Stimulated activated CD4-positive, alpha-beta T cell treated with anti-CD3 and anti-CD28 coated beads, TNF-alpha, amount 100 ng/mL, for 24 hours (primary cell): ENCODE measurements at places on chromosomes 1 and 21.

GRCh38 chr21:46269466-46269865, 15.9 kb downstream of the MCM3AP start:
- DNase-seq = no peak

GRCh38 chr21:46187814-46188213, 3.6 kb upstream of the SPATC1L start:
- DNase-seq = no peak

DNA sequence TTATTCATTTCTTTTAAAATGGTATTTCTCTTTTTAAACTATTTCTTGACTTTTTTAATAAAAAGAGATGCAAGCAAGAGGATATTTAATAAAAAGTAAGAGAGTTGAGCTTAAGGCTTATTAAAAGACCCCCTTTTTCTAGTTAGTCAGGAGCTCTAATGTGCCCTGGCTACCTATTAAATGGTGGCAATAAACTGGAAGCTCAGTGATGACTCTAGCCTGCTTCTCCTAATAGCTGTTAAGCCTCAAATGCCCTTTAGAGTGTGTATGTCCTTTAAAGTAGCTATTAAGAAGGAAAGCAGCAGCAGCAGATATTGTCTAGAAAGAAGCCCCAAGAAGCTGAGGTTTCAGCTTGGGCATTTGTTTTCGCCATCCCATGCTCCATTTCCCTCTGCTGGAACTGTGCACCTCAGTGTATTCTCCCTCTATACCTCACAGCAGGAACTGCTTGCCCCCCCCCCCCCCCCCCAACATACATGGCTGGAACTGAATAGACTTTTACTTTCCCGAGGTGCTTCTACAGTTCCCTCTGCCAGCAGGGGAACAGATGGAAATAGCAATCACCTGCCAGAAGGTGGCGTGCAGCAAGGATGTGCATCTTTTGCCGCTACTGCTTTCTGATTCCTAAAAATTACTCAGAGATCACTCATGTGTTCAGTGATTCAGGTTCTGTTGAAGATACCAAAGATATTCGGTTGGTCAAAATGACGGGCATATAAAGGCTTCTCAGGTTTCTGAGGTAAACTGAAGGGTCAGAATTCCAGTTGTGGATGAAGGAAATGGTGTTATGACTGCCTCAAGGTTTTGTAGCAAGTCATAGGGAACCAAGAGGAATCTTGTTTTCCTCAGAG, 2.5 kb downstream of the RGS4 start:
- no peak for DNase-seq

GRCh38 chr1:16978567-16979474, 1.6 kb downstream of the MFAP2 start:
- DNase-seq = no peak

DNA sequence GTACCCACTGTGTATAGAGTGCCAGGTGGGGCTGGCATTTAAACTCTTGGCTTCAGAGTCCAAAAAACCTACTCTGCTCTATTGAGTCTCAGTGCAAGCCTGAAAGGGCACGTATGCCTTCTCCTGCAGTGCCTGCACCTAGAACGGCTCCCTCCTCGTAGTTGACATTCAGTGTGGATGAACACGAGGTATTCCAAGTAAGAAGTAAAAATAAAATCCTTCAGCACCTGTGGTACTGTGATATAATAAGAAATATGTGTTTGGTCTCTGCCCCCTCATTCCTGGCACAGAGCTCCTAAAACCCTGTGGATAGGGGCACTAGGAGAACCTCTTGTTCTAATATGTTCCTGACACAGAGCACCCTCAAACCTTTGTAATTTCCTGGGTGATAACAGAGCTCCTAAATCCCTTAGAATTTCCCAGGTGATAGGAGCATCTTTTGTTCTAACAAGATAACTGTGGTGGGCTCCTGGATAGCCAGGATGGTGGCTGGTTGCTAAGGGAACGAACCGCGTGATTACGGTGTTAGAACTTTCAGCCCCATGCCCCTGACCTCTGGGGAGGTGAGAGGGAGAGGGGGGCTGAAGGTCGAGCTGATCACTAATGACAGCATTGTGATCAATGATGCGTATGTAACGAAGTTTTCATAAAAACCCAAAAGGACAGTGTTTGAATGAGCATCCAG, 16.8 kb downstream of the UCK2 start:
- DNase-seq = no peak

GRCh38 chr1:56146449-56146848, 432.9 kb downstream of the PLPP3 start:
- no peak for DNase-seq

GRCh38 chr1:33367485-33368405, 46.8 kb upstream of the A3GALT2 start:
- DNase-seq = peak; percentile 82

GRCh38 chr1:180627411-180627810, 4.4 kb upstream of the XPR1 start:
- no peak for DNase-seq

DNA sequence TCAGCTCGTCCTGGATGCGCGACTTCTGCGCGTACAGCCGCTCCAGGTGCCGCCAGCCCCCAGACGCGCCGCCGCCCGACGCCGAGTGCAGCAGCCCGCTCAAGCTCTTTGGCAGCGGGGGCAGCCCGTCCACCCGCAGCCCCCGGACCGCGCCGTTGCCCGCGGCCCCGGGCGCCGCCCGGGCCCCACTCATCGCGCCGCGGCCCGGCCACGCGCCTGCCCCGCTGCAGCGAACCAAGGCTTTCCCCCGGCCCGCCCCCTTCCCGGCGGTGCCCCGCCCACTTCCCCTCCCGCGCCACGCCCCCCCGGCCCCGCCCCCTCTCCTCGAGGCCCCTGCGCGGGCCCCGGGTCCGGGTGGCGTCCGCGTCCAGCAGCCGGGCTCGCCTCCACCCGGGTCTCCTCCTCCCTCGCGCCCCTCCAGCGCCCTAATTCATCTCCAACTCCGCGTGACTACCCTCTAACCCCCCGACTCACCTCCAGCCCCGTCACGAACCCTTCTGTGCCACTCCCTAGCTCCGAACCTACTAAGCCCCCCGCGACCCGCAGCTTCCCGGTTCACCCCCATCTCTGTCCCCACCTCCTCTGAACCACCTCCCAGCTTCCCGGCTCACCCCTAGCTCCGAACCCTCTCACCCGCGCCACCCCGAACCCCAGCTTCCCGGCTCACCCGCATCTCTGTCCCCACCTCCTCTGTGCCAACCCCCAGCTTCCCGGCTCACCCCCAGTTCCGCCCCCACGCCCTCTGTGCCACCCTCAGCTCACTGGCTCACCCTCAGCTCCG, at the start of gene FAM89A:
Gene FAM89A, minus strand, starts transcription at position 236 of the 781 bp plus-strand sequence. Its CDS starts 43 bp downstream, at position 193.
- peak; percentile 59 for DNase-seq

GRCh38 chr1:119771016-119771415, 2.3 kb upstream of the HMGCS2 start:
- no peak for DNase-seq

- DNase-seq = no peak
Observed at GRCh38 chr1:91080650-91081049, 58.8 kb upstream of the ZNF644 start.

DNA sequence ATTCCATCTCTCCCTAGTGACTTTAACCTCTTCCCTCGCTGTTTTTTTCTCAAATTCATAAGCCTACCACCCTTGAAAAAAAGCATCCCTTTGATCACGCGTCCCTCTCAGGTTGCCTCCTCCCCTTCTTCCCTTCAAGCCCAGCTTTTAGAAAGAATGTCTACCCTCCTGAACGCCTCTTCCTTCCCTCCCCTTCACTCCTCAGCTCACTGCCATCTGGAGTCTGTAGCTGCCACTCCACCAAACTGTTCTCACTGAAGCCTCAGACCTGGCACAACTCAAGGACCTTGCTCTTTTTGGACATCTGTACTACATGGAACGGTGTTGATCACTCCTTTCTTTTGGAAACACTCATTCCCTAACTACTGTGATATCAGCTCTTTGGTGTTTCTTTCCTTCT, 80.6 kb downstream of the SLC25A24 start:
- no peak for DNase-seq

GRCh38 chr1:215807911-215808436, 240.9 kb downstream of the KCTD3 start:
- no peak for DNase-seq

DNA sequence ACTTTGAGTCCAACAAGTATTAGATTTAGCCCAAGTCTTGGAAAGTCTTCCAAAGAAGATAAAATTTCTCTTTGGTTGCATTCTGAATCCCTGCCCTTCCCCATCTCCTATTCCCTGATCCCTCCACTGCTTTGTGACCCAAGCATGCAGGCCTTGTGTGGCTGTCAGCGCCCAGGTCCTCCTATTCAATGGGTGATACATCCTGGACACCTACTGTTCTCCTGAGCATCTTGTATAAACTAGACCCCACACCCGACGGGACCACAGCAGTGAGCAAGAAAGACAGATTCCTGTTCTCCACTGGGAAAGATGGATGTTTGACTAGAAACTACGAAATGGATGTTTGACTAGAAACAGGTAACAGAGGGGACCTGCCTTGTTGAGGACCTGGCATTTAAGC, 136.6 kb downstream of the KIF26B start:
- no peak for DNase-seq

DNA sequence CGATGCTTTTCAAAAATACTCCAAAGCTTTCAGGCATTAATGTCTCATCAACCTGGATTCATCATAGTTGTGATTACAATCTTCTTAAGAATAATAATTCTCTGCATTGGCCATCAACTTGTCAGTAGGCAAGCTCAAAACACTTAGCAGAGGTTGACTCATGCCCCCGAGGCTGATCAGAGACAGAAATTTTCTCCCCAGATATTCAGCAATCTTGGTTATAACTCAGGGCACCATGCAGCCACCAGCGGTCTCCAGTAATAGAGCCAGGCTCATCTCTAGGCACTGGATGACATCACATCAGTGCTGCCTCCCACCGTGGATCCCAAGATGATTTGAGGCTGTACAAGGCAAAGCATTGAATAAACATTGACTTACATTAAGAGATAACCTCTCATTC, 14.3 kb upstream of the IFFO2 start:
- no peak for DNase-seq

GRCh38 chr1:20325407-20325843, 34.8 kb downstream of the VWA5B1 start:
- DNase-seq = no peak

DNA sequence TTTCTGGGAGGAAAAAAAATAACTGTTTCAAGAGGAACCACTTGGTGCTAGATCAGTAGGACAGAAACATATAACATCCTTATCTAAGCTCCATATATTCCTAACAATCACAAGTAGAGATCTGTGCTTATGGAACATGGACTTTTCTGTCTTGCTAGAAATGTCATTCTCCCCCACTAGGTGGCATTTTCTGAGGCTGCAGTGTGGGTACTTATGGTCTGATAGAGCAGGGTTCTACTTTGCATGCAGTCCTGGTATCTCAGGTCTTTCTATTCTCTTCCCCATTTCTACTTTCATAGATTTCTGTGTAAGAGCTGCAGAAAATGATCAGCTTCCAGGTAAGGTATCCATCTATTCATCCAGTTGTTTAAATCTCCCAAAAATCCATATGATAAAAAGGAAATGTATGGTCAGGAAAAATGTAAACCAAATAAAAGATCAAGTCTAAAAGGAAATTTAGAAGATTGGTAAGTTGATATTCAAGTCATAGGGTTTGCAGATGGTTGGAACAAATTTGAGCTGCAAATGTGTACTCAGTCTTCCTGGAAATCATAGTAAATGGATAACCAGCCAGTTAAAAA, 1.5 kb downstream of the ZNF684 start:
- DNase-seq = no peak
